ENCODE measurements at places on chromosomes 2 and 18.
A peak's percentile ranks its signal among the peaks of the same experiment; 100 is the strongest.

GRCh38 chr2:8489751-8490150, 192.1 kb upstream of the ID2 start:
- DNase-seq = no peak

DNA sequence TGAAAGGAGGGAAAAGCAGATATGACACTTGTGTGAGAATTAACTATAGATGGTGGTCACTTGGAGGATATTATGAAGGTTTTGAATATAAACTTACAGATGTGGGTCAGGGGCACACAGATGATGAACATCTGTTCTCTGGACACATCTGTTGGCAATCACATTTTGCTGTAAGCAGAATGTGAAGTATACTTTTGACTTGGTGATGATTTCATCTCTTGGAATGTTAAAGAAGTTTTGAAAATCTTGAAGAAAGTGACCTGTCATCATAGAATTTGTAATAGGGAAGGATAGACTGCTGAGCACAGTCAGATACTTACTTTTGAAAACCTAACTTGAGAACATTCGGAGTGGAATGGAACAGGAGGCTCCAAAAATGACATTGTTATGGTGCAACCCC, 40.2 kb downstream of the PIKFYVE start:
- peak; percentile 74 for DNase-seq

- no peak for DNase-seq
Measured at GRCh38 chr2:171563301-171563700, 41.0 kb downstream of the CYBRD1 start.

- DNase-seq = no peak
Measured at GRCh38 chr2:143551971-143552650, 422.9 kb downstream of the ARHGAP15 start.

- peak; percentile 49 for DNase-seq
Measured at GRCh38 chr2:151237422-151238025, 24.1 kb downstream of the RBM43 start.

GRCh38 chr2:157500334-157500733, 56.4 kb upstream of the CYTIP start:
- no peak for DNase-seq

DNA sequence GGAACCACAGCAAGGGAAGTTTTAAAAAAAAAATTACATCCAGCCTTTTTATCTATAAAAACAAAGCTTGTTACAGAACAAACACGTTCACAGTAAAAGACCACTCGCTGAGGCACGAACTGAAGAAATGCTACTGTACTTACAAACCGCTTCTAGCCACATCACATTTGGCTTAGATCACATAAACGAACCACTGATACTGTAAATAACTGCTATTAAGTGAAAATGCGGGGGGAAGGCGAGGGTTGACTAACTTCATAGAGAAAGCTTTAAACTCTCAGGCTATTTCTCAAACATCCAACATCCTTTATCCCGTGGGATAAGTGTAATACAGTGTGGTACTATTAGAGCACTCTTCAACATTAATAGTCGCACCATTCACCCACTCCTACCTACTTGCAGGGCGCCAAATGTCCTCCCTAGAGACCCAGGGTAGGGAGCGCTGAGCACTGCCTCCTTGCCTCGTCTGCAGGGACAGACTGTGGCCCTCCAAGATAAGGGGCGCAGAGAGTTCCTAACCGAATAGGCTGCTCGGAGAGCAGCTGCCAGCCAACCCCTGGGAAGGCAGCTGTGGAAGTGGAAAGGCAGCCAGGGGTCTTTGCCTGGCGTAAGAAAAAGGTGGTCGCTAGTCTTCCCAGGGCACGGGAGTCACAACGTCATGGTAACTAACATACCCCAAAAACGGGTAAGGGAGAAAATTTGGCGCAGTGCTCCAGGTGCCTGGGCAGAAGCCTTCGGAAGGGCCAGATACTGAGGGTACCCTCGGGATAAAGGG, 854 bp downstream of the GPR155 start:
- peak; percentile 76 for DNase-seq

DNA sequence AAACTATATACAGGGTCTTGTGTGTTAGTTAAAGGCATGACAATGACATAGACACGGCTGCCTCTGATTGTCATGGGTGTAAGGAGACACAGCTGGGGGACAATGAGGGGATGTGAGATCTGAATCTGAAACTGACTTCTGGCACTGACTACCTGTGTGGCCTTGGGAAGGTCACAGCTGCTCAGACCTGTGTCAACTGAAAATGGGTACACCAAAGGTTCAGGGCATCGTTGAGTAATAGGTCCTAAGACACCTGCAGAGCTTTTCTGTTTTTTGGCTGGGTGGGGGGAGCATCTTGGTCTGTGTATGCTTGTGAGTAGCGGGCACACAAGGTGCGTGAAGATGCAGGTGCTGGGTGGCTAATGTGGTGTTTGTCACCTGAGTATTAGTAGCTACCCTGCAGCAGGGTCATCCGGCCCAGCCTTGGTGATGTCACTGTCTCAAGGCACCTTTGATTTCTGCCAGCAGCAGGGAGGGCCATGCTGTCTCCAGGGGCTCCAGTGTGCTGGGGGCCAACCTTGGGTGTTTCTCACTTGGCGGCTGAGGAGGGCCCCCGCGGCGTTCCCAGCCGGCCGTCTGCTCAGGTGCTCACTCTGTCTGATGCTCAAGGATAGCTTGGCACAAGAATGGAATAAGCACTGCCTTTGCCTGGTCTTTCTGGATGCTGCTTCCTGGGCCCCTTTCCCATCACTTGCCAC, 53.1 kb upstream of the HS6ST1 start:
- no peak for DNase-seq

DNA sequence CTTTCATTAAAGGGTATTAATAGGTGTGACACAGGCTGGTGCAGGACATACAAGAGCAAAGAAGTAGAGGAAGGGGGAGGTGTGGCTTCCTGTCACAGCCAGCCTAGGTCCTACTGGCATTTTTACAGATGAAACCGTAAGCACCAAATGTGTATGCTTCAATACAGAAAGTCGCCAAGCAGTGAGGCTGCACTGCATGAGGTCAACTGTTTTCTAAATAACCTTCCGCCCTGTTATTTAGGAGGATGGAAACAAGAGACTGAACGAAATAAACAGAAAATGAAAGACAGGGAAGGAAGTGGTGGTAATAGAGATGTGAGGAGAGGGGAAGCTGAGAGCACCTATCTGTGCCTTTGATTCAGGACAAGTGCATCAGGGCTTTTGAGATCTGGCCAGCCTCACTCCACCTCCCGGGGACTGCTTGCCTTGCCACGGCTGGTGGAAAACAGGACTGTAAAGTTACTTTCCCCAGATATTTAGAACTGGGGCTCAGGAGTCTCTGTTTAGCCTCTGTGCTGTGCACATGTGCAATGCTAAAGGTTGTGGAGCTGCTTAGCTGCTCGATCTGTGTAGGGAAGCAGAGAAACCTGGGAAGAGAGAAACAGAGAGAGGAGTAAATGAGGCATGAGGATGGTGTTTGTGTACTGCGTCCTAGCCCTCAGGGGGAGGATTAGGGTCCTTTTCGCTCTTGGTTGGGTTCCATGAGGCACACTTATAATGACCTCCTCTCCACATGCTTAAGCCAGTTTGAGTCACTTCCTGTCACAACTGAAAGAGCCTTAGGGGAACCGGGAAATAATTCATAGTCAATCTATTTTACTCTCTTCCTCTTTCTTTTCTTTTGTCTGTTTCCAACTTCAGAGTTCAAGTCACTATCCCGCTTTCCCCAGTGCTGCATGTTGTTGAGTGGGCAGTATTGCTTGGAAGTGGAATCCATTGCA, 62.3 kb upstream of the BOD1L2 start:
- no peak for DNase-seq

DNA sequence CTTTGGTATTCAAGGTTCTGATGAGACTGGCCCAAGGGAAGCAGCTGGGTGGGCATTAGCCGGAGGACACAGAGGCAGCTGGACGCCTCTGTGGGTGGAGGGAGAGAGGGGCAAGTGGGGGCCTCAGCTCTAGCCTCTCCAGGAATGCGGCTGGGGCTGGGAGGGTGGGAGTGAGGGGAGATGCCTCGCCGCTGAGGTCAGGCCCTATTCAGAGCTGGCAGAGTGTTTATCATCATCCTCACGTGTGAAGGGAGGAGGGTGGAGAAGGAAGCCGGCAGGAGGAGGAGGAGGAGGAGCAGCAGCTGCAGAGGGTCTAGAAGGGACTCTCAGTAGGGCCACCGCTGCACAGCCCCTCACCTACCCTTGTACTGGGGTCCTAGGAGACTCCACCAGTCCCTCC, 43.1 kb downstream of the TNS1 start:
- peak; percentile 31 for DNase-seq

DNA sequence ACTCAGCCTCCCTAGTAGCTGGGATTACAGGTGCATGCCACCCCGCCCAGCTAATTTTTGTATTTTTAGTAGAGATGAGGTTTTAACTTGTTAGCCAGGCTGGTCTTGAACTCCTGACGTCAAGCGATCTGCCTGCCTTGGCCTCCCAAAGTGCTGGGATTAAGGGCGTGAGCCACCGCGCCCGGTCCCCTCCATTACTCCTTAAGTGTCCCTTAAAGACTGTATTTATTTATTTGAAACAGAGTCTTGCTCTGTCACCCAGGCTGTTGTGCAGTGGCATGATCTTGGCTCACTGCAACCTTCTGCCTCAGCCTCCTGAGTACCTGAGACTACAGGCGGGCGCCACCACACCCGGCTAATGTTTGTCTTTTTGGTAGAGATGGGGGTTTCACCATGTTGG, 148.6 kb downstream of the TGIF1 start:
- DNase-seq = no peak

GRCh38 chr2:160194351-160194750, 5.7 kb downstream of the ITGB6 start:
- no peak for DNase-seq

DNA sequence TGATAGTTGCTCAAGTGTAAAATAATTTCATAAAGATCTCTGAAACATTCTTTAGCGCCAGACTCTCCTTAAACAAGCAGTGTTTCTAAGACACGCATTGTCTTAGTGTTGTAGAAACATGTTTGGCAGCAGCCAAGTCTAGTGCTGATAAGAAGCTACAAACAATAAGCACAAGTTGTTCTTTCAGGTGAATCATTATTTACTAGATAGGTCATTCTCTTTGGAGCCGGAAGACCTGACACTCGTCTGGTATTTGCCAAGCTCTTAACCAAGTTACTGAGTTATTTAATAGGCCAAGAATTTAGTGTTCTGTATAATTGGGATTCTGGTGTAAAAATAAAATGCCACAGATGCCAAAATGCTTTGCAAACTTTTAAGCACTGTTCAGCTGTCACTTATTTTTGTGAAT, 852.1 kb downstream of the CPS1 start:
- no peak for DNase-seq

- peak; percentile 60 for DNase-seq
Measured at GRCh38 chr2:202237787-202238233, 587 bp downstream of the SUMO1 start.

DNA sequence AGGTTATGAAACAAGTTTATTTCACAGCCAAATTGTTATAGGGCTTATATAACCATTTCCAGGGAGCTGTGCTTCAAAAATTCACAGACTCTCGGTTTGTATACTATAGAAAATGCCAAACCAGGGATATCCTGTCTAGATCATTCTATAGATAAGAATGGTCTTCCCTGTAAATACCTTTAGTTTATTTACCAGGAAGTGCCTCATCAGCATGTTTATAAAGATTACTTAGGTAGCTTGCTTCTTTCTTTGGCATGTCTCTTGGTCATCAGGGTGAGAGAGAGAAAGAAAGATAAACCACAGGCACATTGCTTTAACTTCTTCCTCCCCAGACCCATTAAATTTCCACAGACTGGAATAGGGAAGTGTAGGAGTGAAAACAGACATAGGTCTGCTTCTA, 439.4 kb downstream of the SPAG16 start:
- DNase-seq = no peak
